Esophagus squamous epithelium (tissue), 5 donors: ENCODE measurements at places on chromosomes 4 and X.

- no peak overlapping the region for H3K4me3 ChIP-seq
- no peak for DNase-seq
- no peaks in the 10 kb centered on the region for H3K36me3 ChIP-seq
- no peaks in the 10 kb centered on the region for H3K27me3 ChIP-seq
- H3K4me1 ChIP-seq, result peaks cover 23% of the 10 kb centered on the region
- H3K27ac ChIP-seq, result no peak overlapping the region
Observed at GRCh38 chrX:150869450-150869849, 29.0 kb downstream of the CD99L2 start.

- no peaks in the 10 kb centered on the region for H3K4me1 ChIP-seq
- H3K27ac ChIP-seq, result no peak overlapping the region
- H3K27me3 ChIP-seq, result no peaks in the 10 kb centered on the region
- no peaks in the 10 kb centered on the region for H3K36me3 ChIP-seq
- no peak overlapping the region for H3K4me3 ChIP-seq
Observed at GRCh38 chrX:1012678-1013300, 199.7 kb downstream of the CRLF2 start.

DNA sequence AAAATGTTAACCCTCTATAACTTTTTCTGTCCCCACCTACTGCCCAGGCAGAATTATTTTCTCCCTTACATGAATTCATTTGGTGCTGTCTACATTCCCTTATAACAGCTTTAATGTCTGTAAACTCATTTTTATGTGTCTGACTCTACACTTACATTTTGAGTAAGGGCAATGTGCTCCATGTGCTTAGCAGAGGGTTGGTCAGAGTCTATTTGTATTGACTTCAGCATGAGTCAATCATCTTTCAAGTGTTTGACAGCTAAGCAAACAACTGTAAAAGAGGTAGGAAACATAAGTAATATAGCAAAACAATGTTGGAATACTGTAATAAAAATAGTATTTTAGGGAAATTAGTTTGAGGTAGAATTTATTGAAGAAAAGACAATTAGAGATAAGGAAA lies 6.3 kb downstream of the IL15 start:
- no peak overlapping the region for H3K4me3 ChIP-seq
- peak overlapping the region; percentile 75 for H3K27ac ChIP-seq
- H3K36me3 ChIP-seq, result no peaks in the 10 kb centered on the region
- peaks cover 70% of the 10 kb centered on the region for H3K4me1 ChIP-seq
- H3K27me3 ChIP-seq, result no peaks in the 10 kb centered on the region

- no peak overlapping the region for H3K4me3 ChIP-seq
- DNase-seq, result no peak
- peak overlapping the region; percentile 69 for H3K27ac ChIP-seq
- H3K4me1 ChIP-seq, result peaks cover 15% of the 10 kb centered on the region
Observed at GRCh38 chr4:101019941-101020401, 327.4 kb downstream of the PPP3CA start.

- no peaks in the 10 kb centered on the region for H3K4me1 ChIP-seq
- no peak for DNase-seq
Observed at GRCh38 chr4:128653527-128654444, 155.7 kb upstream of the JADE1 start.

GRCh38 chrX:17788439-17788838 lies 51.1 kb downstream of the SCML1 start:
- no peak overlapping the region for H3K4me3 ChIP-seq
- H3K4me1 ChIP-seq, result no peaks in the 10 kb centered on the region
- DNase-seq, result no peak
- H3K27ac ChIP-seq, result no peak overlapping the region

- peak overlapping the region; percentile 28 for H3K27ac ChIP-seq
- H3K4me3 ChIP-seq, result peak overlapping the region; percentile 28
- no peak for DNase-seq
- no peaks in the 10 kb centered on the region for H3K27me3 ChIP-seq
- no peaks in the 10 kb centered on the region for H3K36me3 ChIP-seq
- peaks cover 4% of the 10 kb centered on the region for H3K4me1 ChIP-seq
Observed at GRCh38 chr4:83112678-83113428, 1.7 kb downstream of the PLAC8 start.
